ENCODE measurements at places on chromosomes 3 and 15.

GRCh38 chr3:58288011-58288728, 17.9 kb upstream of the RPP14 start:
- no peak for DNase-seq

- no peak for DNase-seq
These were observed 68.9 kb upstream of the PCSK6 start for GRCh38 chr15:101558221-101558941.

GRCh38 chr3:10552631-10552943, 47.2 kb upstream of the ATP2B2 start:
- DNase-seq: no peak

- no peak for DNase-seq
These were observed 138.5 kb upstream of the ANKRD28 start for GRCh38 chr3:15936312-15936711.

- DNase-seq: no peak
These were observed at the start of gene COLQ for GRCh38 chr3:15521573-15521965. COLQ (minus strand) TSS chr3:15521706; CDS start chr3:15521625, 81 bp downstream.

DNA sequence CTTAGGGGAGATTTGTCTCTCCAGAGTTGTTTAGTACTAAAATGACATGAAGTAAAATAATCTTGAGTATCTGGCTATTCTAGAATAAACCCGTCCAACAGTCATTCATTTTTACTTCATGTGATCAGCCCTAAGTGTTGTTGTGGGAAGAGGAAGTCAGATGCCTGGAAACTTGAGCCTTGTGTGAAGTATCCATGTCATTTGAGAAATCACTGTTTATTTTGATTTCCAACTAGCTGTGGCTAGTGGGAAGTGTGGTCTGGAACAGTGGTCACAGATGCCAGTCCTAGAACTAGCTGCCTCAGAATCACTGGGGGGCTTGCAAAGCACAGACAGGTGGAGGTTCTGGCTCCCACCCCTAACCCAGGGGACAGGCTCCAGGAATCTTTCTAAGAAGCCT, 77.7 kb upstream of the LIMD1 start:
- peak; percentile 55 for DNase-seq

DNA sequence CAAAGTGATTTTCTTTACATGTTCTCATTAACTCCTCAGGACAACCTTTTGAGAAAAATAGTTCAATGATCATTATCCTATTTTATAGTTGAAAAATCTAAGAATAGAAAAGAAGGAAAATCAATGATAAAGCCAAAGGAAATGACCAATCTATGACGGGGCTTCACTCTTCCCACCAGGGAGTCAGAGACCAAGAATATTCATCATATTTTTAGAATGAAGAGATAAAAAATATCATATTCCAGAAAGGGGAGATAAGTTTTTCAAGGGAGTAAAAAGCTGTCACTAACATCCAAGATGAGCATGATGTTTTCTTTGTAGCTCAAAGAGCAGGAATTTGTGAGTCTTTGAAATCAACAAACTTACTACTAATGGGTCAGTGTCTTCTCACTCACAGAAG, 71.5 kb upstream of the LPP start:
- DNase-seq: no peak

DNA sequence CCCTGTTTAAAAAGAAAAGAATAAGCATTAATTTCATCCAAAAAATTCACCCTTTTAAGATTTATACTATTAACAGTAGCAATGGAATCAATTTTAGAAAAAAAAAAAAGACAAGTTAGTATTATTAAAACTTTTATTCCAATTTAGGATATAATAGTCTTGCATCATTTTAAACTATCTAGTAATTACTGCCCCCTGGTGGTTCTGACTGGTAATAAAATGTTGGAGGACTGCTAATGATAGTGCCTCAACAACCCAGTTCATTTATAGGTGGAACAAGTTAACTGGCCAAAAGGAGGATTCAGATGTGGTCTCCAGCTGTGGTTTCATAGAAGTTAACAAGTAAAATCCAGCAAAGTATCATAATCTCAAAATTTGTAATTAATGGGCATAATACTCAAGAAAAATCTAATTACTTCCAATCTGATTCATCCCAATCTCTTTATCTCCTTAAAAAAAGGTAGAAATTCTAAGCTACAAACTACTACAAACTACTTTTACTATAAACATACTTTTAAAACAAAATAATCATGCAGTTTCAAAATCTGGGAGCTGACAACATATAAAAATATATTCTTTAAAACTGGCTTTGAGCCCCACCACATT, 30.7 kb upstream of the WDR49 start:
- peak; percentile 76 for DNase-seq

DNA sequence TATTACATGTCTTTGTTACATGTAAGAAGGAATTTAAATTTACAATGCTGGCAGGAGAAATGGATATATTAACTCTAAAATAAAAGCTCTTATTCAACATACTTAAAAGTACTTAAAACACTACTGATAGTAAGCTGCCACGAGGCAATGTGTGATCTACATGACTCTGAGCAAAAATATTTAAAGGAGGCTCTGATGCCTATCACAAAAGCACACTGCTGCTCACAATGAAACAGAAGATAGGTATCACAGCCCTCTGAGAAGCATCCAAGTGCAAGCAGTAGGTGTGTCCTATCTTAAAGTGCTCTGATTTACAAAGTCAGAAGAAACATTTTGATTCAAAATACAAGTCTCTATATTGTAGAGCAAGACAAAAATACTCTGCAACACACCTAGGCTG, 371.2 kb upstream of the WNT5A start:
- no peak for DNase-seq

- DNase-seq: no peak
These were observed 137.4 kb downstream of the NR1I2 start for GRCh38 chr3:119918992-119919933.

DNA sequence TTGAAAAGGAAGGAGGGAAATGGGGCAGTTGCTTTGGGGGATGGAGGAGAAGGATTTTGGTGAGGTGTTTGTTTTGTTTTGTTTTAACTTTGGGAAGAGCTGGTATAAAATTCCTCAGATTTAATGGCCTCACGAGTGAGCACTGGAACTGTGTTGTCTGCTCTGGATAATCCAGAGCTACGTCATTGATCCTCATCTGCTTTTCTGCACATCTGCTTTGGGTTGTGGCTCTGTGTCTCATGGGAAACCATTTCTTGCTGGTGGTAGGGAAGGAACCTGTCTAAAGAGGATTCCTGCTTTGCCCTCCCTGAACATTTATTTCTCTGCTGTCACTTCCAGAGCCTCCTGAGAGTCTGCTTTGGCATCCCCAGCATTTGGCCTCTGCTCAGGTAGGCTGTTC, 3.1 kb downstream of the SNRK start:
- DNase-seq: no peak

DNA sequence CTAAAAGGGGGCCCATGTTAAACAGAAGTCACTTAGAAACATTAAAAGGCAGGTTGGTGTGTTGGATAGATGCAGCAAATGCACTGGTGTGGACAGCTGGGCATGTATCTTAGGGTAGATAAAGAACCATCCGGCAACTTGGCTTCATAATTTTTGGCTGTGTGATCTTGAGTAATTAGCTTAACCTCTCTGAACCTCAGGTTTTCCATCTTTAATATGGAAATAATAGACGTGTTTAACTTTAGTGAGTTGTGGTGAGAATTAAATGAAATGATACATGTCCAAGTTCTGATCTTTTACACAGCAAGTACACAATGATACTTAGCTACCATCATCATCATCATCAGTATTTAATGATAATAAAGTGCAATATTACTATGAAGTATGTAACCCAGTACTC, 330.4 kb downstream of the FOXP1 start:
- DNase-seq: no peak

GRCh38 chr15:63915209-63915872, 81.6 kb upstream of the HERC1 start:
- no peak for DNase-seq

DNA sequence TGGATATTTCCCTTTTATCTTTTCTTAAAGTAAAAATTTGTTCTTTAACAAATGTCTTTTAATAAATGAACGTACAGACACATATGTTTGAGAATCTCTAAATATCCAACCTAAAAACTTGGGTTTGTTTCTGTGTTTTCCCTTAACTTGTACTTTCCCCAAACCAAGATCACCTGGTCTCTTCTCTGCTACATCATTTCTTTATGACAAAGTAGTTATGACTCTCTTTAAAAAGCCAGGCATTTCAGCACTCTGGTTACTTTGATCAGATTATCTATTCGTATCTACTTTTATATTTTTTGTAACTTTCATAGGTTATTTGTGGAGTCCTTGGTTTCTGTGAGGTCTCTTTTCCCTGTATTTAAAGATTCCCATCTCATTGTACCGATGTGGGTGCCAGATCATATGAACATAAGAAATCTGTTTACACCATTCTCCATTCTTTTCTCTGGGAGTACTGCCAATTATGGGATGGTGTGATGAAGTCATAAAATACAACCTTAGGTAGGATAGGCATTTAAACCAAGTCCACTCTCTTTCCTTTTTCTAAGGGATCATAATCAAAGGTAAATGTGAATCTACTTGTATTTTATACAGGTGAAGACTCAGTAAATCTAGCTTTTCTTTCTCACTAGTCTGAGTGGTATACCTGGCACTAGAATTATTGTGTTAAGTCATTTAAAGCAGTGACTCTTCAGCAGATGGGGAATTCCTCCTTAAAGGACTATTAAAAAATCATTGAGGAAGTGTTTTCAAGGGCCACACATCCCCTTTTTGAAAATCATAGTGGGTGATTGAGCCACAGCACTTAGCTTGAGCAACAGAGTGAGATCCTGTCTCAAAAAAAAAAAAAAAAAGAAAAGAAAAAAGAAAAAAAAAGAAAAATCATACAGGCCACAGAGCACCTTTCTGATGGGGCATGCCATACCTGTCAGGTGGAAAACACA, 12.4 kb upstream of the NFKBIZ start:
- peak; percentile 89 for DNase-seq

DNA sequence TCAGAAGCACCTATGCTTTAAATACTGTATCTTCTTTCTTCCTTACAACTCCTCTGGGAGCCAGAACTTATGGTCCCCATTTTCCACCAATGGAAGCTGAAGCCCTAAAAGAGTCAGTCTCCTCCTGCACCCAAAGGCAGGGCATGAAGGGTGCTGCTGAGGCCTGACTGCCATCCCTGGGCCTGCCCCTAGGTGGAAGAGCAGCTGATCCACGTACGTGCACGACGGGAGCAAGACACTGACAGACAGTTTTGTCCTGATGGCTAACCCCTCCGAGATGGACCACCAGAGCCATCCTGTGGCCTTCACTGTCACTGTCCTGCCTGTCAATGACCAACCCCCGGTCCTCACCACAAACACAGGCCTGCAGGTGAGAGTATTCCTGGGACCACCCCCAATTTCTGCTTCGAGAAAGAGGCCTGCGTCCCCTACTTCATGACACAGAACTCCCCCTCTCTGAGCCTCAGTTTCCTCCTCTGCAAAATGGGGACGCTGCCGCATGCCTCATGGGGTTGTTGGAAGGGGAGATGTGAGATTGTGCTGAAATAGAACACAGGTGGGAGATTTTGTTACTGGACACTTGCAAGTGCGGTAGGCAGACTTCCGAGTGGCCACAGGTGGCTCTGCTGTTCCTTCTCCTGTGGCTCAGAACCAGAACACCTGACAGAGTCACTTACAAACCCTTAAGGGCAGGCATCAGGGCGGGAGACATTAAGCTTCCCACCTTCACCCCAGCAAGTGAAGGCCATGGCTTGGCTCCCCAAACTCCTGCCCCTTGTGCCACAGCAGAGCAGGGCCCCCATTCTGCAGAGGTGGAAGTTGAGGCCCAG, 175.4 kb downstream of the TBC1D2B start:
- DNase-seq: no peak

- no peak for DNase-seq
These were observed 54.7 kb downstream of the ETV5 start for GRCh38 chr3:186053954-186054791.

GRCh38 chr15:64037116-64037515, 9.2 kb downstream of the DAPK2 start:
- DNase-seq: no peak

DNA sequence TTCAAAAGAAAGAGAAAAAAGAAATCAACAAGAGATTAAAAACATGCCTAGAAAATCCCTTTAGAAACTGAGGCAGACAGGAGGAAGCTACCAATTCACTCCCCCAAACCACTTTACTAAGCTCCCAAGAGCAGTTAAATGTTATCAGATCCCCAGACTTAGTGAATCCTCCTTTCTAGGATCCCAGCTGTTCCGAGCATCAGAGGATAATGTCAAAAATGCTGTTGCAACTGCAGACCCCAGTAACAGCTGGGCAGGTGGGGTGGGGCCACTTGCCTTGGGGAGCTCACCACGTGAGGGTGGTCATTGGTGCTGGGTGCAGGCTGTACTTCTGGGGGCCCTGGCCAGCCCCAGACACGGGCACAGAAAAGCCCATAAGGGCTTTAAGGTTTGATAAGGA, 9.1 kb downstream of the POMGNT2 start:
- no peak for DNase-seq

- no peak for DNase-seq
These were observed 231.0 kb upstream of the CHRNA7 start for GRCh38 chr15:31799319-31799714.

DNA sequence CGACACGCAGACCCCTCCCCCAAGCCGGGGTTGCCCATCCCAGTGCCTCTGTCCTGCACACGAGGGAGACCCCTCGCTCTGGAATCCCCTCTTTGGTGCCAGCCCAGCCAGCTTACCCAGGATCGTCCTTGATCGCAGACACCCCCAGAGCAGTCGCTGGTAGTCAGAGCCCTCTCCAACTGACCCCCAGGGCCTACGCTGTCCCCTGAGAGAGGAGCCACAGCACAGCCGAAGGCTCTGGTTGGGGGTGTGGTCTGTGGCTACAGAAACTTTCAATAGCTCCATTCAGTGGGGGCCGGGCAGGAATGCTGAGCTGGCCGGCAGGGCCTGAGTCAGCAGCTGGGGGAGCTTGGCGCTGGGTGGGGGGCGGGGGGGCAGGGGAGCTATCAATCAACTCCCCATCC, at the start of gene LCTL:
TSS of gene LCTL (minus strand) at position 258 of the 404 bp plus-strand sequence. CDS start 633 bp downstream, outside the sequence.
- DNase-seq: no peak

DNA sequence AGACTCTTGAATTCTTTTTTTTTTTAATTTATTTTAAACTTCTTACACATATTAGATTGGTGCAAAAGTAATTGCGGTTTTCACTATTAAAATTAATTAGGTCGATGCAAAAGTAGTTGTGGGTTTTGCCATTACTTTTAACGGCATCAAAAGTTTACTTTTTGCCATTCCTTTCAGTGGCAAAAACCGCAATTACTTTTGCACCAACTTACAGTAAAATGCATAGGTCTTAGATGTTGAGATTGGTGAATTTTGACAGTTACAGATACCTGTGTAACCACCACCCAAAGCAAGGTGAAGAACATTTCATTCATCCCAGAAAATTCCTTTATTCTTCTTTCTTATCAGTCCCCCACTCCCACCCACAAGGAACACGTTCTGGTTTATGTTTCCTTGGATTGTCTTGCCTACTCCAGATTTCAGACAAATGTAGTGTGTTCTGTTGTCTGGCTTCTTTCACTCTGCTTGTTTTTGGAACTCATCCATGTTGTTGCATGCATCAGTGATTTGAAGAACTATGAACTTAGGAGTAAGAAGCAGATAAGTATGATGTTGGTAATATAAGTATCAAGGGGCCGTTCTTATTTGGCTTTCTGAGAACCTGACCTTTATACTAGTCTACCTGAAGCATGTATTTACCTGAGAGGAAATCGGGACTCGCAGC, 198.4 kb upstream of the UBE2E1 start:
- no peak for DNase-seq

- DNase-seq: no peak
These were observed 891.9 kb downstream of the ROBO1 start for GRCh38 chr3:78875851-78876250.

GRCh38 chr3:62376906-62377877, 3.8 kb upstream of the FEZF2 start:
- no peak for DNase-seq

- no peak for DNase-seq
These were observed 10.0 kb downstream of the CNBP start for GRCh38 chr3:129173725-129174124.

GRCh38 chr3:5262507-5262906, 75.0 kb downstream of the EDEM1 start:
- DNase-seq: no peak
